Foreskin keratinocyte (primary cell): ENCODE measurements at places on chromosomes 5 and 9.

- peak; percentile 28 for DNase-seq
These were observed 152.9 kb upstream of the SLC28A3 start for GRCh38 chr9:84493284-84493947.

- DNase-seq = no peak
These were observed 379.3 kb downstream of the KDM4C start for GRCh38 chr9:7137040-7137439.

DNA sequence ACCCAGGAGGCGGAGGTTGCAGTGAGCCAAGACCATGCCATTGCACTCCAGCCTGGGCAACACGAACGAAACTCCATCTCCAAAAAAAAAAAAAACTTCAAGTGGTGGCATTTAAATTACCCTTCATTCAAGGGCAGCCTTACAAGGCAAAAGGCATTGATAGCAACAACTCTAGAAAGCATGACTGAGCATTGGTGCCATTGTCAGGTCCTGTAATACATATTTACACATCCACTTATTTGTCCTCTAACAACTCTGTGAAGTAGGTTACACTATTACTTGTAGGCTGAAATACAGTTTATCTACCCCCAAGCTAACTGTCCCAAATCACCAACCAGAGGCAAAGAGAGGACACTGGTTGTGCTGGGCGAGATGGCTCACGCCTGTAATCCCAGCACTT lies 52.7 kb upstream of the LARP1 start:
- DNase-seq = no peak

DNA sequence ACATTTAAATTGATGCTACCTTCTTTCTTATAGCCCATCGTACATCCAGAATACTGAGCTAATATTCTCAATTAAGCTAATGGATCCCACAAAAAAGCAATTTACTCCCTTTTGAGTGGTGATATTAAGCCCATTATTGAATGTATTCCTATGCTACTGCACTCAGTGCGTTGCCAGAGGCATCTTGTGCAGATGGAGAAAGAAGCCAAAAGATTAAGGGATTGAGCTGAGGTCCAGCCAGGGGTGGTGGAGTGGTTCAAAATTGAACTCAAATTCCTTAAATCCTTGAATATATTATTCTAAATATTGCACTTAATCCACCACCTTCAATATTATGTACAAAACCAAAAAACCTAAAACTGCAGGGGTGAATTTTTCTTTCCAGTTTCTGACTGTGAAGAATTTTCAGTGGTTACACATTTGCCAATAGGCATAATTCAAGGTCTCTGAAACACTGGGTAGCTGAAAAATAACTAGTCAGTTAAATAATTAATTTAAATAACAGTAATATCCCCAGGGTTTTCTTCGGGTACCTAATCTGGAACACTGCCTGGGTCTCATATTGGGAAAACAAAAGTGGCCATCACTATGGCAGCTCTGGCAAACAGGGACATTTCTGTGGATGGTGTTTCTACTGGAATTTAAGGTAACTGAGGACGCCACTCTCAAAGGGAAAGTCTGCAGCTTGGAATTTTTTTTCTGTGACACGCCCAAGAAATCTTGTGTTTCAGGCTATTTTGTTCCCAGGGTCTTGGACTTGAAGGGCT lies 6.2 kb upstream of the LIFR start:
- DNase-seq = no peak
